Breast epithelium (tissue), 4 donors: ENCODE measurements at places on chromosomes 3 and 15. TPM values are rescaled to one million over a fixed set of nuclear protein-coding genes. Genes with fewer than 3 reads are reported as not detected.

DNA sequence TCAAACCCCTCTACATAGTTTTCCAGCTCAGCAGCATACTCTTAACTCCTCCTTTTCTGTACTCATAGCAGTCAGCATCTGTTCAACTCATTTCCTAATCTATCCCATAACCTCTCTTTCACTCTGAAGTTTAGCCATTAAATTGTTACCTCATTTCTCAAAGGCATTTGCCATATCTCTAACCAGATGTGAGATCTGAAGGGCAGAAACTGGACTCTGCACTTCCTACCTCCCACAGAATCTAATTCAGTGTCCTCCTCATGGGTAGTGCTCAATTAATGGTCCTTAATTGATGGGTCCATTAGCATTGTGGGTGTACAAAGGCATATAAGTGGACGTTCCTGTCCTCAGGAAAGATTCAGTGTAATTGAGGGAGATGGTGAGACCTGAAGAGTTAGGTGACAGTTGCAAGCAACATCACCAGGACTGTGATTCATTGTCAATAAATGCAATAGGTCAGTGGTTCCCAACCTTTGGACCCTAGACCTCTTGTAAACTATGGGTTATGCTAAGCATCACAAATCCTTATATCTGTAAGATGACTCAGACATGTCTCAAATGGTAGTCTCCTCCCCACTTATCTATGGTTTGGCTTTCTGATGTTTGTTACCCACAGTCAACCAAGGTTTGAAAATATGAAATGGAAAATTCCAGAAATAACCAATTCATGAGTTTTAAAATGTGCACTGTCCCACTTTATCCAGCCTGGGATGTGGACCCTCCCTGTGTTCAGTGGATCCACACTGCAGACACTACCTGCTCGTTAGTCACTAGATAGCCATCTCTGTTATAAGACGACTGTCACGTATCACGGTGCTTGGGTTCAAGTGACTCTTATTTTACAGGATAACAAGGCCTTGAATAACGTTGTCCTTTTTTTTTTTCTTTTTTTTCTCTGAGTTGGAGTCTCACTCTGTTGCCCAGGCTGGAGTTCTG, 25.0 kb upstream of the UACA start:
- no peak for DNase-seq

DNA sequence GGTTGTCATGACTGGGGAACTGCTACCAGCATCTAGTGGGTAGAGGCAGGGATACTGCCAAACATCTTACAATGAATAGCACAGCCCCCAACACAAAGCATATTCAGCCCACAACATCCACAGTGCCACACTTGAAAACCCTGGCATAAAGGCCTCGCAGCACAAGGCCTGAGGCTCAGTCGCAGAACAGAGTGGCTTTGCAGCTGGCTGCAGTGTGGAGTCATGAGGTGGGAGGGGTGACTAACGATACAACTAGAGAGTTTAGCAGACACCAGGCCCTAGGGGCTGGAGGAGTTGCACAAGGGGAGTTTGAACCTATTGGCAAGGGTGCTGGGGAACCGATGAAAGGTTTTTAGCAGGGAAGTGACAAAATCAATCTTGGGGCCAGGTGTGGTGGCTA, 32.1 kb downstream of the GRK7 start:
- no peak for DNase-seq

DNA sequence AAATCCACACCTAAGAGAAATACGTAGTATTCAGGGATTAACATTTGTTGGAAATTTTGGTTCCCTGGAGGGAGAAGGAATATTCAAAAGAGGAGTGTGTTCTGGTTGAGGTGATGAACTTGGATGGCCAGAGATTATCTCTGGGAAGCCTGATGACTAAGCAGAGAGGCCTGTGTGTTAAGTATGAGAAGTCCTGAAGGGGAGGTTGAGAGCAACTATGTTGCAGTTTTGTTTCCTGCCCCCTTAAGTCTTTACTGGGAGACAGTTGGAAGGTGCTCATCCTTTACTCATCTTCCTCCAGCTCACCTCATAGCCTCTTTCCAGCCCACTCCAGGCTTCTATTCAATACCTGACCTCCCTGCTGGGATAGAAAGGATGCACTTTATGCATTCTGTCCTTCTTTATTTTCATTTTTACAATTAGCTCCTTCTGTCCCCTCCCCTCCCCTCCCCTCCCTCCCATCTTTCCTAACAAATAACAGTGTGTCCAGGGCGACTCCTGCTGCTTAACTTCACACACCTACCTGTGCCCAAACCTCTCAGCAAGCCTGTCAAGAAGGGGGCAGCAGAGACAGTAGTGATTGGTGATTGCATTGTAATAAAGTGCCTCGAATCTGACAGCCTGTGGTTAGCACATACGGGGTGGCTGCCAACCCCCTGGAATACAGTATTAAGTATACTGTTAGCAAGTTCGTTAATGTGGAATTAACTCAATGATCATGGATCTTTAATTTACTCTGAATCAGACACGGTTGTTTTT, 11.9 kb downstream of the RAP2B start:
- no peak for DNase-seq

DNA sequence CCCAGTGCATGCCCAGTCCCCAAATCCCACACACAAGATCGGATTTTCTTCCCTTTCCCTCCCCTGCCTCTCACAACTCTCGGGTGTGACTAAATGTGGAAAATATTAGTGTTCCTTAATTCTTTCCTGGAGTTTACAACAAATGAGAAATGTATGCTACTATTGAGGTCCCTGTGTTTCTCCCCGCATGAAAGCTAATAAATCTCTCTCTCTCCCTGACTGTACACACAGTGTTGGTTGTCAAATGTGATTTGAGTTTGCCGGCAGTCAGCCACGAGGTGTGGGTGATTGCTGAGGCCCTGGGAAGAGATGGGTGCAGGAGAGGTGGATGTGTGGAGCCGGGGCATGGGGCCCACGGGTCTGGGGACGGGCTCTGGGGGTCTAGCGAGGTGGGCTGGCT, 161.4 kb upstream of the IQSEC1 start:
- no peak for DNase-seq

DNA sequence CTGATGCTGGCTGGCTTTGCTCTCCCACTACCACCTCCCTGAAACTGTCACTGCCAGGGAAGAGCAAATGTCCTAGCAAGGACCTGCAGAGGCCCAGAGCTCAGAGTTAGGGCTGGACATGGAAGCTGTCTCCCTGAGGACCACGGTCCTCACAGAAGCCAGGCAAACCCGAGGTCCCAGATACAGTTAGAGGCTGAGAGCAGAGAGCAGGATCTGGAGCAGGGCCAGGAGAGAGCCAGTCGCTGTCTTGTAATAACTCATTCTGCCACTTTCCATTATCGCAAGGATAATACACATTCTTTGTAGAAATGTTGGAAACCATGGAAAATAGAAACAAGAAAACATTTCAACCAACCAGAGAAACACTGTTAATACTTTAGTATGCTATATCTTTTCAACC, 10.1 kb downstream of the GHSR start:
- DNase-seq = no peak

- no peak for DNase-seq
Measured at GRCh38 chr15:41866263-41866703, 27.6 kb downstream of the SPTBN5 start.

- no peak for DNase-seq
Measured at GRCh38 chr3:152398495-152398894, 129.8 kb downstream of the MBNL1 start.

DNA sequence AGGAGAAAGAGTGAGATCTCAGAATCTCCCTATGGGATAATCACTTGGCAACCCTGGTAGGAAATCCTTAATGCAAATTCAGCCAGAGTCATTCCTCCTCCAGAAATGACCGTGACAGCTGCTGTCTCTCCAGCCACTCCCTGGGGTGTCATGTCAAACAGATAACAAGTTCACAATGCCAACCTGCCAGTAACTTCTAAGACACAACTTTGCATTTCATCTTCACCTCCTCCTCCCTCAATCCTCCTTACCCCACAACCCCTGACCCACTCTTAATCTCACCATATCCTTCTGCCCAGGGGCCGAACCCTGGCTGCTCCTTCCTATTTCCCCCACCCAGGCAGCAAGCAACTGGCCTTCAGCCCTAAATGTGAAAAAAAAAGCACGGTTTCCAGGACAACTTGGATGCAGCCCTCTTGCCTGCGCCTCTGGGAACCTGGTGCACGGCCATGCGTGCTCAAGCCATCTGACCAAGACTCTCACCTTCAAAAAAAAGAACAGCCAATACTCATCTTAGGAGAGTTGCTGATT, 166.0 kb downstream of the NTRK3 start:
- DNase-seq = no peak

- no peak for DNase-seq
Measured at GRCh38 chr3:21738935-21739702, 11.9 kb downstream of the ZNF385D start.

The ZXDC gene
- total RNA-seq = 37.6 TPM

The SPTBN5 gene
- 0.16 TPM for total RNA-seq

The SEMA5B gene
- total RNA-seq = 0.33 TPM
